ENCODE measurements at places on chromosomes 12 and 14.

DNA sequence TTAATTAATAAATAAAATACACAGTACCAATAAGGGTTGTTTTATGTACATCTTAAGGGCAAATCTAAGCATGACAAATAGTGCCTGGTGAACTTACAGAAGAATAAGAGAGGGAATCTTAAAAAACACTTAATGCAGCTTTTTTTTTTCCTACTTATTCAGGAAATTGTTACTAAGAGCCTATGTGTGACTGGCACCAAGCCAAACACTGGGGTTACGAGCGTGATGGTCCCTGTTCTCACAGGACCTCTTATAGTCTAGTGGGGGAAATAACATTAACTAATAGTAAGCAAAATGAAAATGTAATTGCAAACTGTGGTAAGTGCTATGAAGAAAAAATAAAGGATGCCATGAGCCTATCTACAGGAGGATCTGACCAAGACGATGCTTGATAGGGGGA lies 53.6 kb downstream of the RTN1 start:
- no peak for DNase-seq

- no peak for DNase-seq
Measured at GRCh38 chr14:89171168-89171567, 245.9 kb downstream of the FOXN3 start.

DNA sequence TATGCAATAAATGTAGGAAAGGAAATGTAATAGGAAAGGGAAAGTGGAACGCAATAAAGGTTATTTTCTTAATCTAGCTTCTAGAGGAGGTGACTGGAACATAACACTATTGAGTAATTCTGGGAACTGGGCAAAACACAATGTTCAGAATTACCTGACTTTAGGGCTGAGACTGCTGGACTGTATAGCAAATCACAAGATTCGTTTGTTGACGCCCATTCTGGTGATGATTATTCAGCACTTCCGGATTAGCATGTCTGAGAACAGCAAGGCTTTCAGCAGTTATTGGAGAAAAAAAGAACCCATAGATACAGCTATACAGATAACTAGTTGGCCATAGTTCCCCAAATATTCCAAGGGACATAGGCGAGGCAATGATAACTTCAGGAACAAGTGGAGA lies 2.3 kb upstream of the KLRD1 start:
- DNase-seq, result no peak

- DNase-seq, result no peak
Measured at GRCh38 chr12:54148560-54149429, 40.0 kb downstream of the SMUG1 start.

GRCh38 chr14:93998871-93999403 lies 1.8 kb downstream of the CCDC197 start:
- no peak for DNase-seq

DNA sequence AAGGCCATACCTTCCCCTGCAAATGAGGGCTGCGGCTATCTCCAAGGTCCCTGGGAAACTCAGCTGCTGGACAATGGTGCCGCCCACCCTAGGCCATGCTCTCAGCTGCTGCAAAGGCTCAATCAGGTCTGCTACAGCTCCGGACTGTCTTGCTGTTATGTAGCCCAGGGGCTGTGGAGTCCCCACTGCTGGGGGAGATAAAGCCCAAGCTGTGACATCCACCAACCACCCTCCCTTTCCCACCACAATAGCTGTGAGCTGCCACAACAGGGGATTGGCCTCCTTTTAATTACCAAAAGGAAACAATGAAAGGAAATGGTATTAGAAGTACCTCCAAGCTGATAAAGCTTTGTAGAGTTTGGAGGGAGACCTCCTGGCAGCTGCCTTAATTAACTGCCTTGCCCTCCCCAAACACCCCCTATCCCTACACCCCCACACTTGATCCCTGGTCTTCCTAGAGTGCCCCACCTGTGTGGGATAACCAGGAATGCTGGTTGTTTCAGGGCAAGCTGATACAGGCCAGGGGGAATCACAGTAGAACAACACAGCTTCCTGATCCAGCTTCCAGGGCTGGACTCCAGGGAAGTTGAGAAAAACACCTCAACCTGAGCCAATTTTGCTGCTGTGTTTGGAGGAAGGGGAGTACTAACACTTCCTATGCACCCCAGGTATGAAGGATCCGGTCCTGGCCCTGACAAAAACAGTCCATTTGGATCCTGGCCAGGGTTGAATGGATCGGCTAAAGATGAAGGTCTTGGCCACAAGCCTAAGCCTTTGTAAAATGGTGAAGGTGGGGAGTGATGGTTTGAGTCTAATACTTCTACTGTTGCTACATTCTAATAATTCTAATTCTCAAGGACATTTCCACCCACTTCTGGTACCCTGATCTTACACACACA lies at the start of gene VWF:
Gene VWF, minus strand, starts transcription at position 260 of the 899 bp plus-strand sequence. CDS start 1,474 bp downstream, outside the sequence.
- no peak for DNase-seq

DNA sequence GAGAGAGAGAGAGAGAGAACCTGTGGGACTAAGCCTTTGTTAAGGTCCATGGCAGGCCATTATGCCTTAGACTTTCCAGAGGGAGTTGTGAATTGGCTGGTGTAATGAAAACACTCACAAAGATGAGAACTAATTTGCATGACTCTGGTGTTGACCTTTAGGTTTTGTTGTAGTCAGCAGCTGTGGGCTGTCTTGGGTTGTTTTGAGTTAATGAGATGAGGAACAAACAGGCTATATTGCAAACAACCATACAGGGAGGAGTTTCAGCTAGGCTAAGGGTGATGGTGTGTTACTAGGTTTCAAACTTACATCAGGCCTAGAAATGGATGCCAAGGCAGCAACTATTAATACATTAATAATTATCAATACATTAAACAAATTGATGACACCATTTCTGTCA lies 26.3 kb downstream of the ATXN7L3B start:
- DNase-seq, result no peak

DNA sequence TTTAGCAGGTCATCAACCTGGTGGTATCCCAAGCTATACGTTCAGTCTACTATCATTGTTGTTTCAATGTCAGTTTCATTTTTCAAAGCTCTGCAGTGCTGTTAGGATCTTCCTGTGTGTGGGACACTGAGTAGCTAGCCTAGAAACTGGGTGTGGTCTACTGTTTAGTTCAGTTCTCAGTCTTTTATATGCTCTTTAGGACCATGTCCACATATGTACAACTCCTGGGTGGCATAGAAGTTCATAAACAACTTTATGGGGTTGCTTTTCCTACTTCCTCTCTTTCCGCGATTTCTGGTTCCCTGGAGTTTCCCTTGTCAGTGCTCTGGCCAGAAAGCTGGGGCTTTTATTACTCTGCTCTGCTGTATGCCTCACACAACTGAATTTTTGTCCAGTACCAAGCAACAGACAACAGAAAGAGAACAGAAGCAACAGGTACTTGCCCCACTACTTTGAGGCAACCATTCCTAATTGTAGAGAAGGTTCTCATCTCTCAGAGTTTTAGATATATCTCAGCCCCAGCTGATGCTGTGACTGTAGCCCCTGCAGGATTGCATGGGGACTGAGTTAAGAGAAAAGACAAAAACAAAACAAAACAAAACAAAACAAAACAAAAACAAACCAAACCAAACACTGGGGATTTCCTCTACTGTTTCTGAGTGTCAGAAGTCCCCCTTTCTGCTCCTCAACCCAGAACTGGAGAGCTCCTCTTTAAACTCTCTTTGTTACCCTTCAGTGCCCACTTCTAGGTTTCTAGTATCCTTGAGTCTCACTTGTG lies 30.3 kb downstream of the MIS18BP1 start:
- no peak for DNase-seq

- no peak for DNase-seq
Measured at GRCh38 chr14:94088516-94088915, 7.4 kb downstream of the IFI27L1 start.

DNA sequence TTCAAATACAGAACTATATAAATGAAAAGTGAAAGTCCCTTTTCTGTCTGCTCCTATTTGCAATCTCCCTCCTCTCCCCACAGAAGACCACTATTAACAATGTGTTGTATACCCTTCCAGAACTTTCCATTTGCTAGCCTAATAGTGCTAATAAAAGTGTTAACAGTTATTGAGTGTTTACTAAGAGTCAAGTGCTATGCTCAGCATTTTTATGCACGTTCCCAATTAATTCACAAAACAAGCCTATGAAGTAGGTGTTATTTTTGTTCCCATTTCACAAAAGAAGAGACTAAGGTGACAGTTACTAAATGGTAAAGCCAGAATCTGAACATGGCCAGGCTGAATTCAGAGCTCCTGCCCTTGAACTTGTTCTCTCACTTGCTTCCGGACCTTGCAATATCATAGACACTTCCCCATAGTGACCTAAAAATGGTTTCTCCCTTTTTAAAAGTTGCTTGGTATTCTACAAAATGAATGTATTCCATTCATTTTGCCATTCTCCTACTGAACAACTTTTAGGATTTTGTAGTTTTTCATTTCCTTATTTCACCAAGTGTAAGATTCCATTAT lies 1.6 kb upstream of the PRKAB1 start:
- DNase-seq, result peak; percentile 28

DNA sequence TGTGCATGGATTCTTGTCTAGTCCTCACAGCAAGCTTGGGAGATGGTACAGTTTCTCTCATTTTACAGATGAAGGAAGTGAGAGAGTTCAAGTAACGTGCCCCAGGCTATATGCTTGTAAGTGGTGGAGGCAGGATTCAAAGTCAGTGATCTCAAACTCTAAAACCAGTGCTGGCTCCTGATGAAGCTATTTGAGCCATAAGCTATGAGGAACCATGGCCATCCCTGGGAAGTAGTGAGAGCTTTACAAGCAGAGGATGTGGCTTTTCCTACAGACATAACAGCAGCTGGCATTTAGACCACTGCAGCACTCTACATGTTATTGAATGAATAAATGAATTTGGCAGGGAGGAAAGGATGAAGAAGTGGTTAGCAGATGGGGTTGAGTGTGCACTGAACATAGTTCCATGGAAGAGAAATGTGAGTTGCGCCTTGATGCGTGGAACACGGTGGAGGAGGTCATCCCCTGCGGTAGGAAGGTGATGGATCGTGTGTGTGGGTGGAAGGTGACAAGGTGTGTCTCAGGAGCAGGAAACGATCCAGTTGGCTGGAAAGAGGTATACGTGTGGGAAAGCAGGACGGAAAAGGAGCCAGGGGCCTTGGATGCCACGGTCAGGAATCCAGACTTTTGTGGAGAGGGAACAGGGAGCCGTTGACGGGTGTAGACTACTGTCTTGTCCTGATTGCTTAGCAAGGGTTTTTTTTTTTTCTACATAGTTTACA lies 65.2 kb downstream of the RFX4 start:
- no peak for DNase-seq

GRCh38 chr14:101191101-101191720 lies 287.7 kb upstream of the RTL1 start:
- DNase-seq, result no peak

Measured in AML-193 (cell line).